Stomach (tissue), 19 donors: ENCODE measurements at places on chromosomes 3 and 15. TPM values are rescaled to one million over a fixed set of nuclear protein-coding genes. Genes with fewer than 3 reads are reported as not detected.

The NPAP1 gene
- total RNA-seq, result not detected

DNA sequence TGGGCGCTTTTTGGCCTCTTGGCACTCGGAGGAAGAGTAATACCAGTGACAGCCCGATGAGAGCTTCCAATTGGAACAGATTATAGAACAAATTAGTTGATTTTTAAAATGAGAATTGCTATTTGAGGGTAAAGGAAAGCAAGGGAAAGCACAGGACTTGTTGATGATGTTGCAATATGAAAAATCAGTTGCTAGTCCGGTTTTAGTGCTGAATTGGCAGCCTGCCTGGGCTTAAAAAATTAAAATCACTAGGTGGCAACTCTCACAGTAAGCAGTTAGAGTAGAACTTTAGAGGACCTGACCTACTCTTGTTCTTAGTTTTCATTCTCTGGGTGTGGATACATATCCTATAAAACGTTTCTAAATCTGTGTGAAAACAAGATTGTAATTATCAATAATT, 2.1 kb upstream of the SCAANT1 start:
- DNase-seq, result peak; percentile 88

DNA sequence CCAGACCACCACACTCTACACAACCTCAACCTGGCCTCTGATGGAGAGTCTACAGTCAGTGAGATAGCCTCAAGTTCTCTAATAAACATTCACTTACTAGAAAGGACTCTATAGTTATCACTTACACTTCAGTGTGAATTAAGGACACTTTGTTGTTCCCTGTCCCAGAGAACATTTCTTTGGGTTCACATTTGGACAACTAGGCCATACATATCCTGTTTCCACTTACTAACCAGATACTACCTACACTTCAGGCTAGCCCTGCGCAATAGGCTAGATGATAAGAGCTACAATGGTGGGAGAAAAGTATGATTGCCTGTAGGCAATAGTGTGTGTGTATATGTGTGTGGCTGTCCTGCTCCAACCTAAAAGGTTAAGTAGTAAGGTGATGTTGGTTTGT, 72.7 kb downstream of the TP63 start:
- DNase-seq, result no peak

- DNase-seq, result no peak
Measured at GRCh38 chr15:62099094-62099601, 32.4 kb downstream of the C2CD4A start.

DNA sequence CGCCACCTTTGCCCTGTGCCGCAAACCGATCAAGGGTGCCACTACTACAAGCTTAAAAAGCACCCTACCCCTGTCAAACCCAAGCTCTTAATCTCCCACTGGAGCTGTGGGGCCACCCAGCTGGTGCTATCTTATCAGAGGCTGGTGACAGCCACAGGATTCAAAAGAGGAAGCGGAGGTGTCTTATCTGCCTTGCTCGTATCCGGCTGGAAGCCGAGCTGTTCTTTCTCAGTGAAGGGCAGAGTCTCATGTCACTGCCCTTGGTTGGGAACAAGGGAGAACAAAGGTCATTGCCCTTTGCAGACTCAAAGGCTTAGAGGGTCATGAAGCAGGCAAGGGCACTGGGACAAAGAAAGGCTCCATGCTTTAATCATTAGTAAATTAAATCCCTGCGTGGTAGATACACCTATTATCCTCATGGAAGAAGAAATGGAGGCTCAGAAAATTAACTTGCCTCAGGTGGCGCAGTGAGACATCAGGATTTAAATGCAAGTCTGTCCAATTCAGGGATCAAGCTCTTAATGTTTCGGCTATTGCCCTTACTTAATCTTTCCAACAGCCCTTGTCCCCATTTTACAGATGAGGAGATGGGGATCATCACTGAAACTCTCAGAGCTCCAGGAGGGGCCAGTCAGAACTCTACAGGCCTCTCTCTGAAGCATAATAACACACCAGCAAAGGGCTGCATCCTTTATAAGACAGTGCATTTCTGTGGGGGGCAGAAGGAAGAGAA, 360.0 kb upstream of the PROK2 start:
- no peak for DNase-seq
